Fibroblast of skin of scalp (primary cell): ENCODE measurements at places on chromosomes 3 and 15.

DNA sequence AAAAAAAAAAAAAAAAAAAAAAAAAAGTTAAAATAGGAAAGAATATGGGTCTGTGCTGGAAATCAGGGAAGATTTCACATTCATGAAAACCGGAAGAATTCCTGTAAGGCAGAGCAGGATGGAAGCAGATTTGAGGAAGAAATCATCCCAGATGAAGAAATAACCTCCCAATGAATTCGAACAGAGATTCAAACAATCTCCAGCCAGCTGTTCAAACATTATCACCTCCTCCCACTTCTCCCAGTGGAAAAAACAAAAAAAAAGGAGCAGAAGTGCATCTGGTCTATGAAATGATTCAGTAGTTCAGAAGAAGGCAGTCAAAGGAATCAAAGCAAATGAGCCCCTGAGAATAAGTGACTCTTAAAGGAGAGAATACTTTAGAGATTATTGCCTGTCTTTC, 33.1 kb downstream of the CP start:
- DNase-seq: no peak

DNA sequence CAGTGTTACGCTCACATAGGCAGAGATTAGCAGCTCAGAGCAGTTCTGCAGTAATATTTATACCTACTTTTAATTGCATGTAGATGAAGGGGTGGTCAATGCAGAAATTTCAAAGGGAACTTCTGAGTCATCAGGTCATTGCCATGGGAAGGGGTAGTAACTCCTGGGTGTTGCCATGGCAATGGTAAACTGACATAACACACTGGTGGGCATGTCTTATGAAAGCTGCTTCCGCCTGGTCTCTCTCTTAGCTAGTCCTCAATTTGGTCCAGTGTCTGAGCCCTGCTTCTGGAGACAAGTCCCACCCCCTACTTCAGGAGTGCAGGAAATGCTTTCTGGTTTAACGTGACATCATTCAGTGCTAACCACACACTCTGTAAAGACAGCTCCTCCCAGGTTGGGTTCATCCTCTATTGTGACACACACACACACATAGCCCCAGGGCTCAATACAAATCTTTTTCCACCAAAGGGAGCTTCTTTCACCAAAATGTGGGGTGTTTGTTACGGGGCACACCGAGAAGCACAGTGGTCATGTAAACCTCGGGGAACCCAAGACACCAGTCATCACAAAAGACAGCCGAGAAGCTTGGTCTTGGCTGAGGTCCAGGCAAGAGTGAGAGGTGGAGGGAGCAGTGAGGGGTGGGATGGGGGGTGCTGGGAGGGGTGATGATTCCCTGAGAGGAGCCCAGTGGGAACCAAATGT, 74.5 kb downstream of the TLE3 start:
- peak; percentile 84 for DNase-seq

GRCh38 chr3:88142094-88142624, 7.6 kb upstream of the C3orf38 start:
- peak; percentile 42 for DNase-seq

DNA sequence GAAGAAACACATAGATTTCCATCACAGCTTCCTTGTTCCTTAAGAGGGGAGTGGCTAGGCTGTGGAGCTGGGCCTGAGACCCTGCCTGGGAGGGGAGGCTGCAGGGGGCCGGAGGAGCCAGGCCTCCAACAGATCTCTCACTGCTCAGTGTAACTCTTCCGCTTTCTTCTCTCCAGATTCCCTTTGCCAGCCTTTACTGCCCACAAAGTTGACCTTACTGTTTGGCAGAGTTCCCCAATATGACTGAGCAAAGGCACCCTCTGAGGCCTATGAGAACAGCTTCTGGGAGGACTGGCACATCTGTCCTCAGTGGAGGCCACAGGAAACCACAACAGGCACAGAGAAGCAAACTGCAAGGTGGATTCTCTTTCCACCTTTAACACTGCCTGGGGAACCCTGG, 38.1 kb downstream of the SLCO2A1 start:
- DNase-seq: no peak

GRCh38 chr3:161343986-161344385, 27.3 kb downstream of the SPTSSB start:
- DNase-seq: peak; percentile 65

- DNase-seq: no peak
Measured at GRCh38 chr3:52302426-52303145, 13.5 kb upstream of the DNAH1 start.

DNA sequence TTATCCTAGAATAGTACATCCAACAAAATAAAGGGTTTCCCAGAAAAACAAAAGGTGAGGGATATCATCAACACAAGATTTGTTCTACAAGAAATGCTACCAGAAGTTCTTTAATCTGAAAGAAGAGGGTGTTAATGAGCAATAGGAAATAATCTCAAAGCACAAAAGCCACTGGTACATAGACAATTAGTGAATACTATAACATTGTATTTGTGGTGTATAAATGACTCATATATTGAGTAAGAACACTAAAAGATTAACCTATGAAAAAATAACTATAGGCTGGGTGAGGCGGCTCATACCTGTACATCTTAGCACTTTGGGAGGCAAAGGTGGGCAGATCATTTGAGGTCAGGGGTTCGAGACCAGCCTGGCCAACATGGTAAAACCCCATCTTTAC, 210.2 kb upstream of the SLITRK3 start:
- no peak for DNase-seq

- DNase-seq: peak; percentile 21
Measured at GRCh38 chr15:41935566-41936020, 36.8 kb downstream of the EHD4 start.

- DNase-seq: peak; percentile 40
Measured at GRCh38 chr3:191139736-191140135, 59.3 kb upstream of the OSTN start.

- no peak for DNase-seq
Measured at GRCh38 chr15:20280933-20281463, 260.6 kb downstream of the GOLGA6L6 start.

DNA sequence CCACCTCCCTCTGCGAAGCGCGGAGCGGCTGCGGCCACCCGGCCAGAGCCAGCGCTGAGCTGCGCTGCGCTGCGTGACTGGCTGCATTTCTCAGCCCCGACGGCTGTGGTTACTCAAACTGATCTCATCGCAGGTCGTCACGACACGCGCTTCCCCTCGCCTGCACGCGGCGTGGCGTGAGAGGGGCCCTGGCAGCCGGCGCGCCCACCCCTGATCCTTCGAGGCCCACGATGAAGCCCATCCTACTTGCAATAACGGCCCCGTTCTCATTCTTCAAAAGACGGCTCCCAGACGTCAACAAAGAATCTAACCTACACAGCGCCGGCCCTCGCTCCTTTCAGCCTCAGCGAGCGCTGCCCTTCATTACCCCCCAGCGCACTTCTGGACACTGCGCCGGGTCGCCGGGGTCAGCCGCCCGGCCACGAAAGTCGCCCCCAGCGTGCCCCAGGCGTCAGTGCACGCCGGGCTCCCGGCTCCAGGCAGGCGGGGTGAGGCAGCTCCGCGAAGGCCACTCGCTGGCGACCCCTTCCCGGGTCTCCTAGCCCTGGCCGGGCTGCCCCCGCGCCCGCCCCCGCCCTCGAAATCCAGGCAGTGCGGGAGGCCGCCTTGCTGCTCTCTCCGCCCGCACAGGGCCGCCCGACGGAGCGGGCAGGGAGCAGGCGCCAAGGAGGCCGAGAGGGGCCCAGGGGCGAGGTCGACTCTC, 9.9 kb upstream of the LEKR1 start:
- DNase-seq: peak; percentile 80

DNA sequence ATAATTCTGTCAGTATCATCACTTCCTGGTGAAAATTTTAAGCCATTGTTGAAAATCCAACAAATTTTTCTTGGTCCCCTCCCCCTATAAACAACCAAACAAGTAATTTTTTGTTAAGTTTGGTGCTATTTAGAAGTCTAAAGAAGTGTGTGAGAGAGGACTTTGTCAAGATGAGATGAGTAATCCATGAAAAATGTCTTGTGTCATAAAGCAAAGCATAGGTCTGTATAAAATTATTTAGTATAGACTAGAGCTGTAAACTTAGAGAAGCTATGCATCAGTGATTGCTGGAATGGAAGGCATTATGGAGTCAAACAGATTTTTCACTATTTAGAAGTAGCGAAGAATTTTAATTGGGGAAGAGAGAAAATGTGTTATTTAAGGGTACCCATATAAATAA, 31.4 kb downstream of the MAPK6 start:
- DNase-seq: peak; percentile 72
